Ascending aorta (tissue), 2 donors: ENCODE measurements at places on chromosomes 7 and 10.
A peak's percentile ranks its signal among the peaks of the same experiment; 100 is the strongest.

GRCh38 chr7:116978006-116978405 lies 24.7 kb downstream of the ST7 start:
- DNase-seq = no peak

GRCh38 chr7:135447748-135448147 lies 62.2 kb downstream of the CNOT4 start:
- no peak for DNase-seq

DNA sequence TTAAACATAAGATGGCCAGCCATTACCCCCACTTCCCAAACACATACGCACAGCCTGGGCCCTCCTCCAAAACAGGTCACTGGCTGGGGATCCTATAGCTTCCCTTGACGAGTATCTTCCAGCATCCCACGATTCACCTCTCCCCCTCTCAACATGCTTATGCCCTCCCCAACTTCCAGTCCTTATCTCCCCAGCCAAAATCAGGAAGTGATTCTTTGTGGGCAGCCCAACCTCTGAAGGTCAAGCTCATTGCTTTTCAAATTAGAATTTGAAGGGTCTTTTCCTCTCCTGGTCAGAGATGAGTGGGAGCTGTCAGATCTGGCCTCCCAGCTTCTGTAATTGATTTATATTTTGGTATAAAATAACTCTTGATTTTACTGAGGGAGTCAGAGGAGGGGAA lies 133.6 kb downstream of the ATXN7L1 start:
- no peak for DNase-seq

DNA sequence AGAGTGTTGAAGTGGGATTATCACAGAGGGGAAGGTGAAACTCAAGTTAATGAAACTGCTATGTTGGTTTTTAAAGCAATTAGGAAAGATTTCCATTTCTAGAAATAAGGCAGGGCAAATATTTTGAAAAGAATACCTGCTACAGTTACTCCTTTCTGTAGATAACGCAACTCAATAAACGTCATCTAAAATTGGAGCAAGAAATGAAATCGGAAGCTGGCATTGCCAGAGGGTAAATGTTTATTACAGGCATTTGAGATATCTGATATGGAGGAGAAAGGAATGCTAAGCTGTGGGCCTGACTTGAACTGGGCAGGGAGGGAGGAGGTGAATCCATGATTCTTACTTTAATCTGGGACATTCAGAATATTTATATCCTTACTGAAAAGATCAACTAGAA lies 217.0 kb upstream of the ADARB2 start:
- no peak for DNase-seq

DNA sequence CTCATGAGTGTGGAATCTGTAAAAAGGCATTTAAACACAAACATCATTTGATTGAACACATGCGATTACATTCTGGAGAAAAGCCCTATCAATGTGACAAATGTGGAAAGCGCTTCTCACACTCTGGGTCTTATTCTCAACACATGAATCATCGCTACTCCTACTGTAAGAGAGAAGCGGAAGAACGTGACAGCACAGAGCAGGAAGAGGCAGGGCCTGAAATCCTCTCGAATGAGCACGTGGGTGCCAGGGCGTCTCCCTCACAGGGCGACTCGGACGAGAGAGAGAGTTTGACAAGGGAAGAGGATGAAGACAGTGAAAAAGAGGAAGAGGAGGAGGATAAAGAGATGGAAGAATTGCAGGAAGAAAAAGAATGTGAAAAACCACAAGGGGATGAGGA lies 207.7 kb downstream of the ZEB1 start:
- DNase-seq = no peak

DNA sequence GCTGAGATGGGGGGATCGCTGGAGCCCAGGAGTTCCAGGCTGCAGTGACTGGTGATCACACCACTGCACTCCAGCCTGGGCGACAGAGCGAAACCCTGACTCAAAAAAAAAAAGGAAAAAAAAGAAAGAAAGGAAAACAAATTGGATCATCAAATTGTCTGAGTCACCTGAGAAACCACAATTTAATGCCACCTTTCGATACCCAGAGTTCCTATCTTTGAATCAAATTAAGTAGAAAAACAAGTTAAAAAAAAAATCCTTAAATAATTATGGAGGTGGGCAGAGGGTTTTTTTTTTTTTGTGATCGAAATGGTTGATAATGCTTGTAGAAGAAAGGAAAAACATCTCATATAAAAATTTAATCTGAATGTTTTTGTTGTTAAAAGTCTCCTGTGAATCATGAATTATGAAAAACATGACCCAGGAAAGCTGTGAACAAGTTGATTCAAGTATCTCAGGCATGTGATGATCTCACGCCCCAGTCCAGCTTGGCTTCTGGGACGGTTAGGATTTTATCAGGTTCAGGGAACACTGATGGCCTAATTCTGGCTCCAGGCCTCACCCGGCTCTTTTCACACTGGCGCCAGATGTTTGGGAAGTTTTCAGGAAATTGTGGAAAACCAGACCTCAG lies 25.3 kb upstream of the CUX1 start:
- no peak for DNase-seq

DNA sequence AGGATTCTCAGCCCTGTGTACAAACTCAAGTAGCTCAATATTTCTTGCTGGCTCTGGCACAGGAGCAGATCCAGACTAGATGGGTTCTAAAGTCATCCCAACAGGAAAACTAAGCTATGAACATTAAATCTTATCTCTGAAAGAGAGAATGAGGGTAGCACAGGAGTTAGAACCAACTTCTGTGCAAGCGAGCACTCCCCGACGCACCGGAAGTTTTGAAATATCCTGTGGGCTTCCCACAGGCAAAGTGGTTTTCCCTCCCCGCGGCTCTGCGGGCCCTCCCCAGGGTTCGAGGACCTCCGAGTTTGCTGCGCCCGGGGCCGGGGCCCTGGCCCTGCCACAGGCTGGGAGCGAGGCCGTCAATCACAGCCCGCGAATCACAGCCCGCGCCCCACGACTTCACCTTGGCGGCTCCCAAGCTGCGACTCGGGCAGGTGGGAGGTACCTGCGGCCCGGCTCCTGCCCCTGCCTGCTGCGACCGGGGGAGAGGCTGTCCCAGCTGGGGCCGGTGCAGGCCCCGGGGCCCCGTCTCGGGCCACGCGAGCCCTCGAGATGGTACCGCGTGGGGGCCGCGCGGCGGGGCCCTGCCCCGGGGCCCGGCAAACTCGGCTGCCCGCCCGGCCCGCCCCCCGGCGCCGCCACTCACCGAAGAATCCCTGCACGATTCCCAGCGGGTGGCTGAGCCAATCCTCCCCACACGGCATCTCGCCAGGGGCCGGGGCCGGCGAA lies 598 bp downstream of the MCMBP start:
- no peak for DNase-seq

DNA sequence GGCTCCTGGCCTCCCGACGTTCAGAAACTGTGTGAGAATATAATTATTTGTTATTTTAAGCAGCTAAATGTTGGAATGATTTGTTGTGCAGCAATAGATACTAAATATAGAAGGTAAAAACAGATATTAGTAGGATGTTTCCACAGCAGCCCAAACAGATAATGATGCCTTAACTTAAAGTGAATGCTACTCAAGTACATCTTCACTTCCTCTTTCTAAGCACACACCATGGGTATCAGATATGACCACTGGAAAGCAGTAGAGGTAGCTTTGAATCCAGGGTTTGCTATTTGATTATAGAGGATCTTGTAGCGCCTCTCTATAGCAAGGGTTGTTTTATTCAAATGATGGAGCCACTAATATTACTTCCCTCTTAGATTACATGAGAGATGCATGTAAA lies 38.2 kb upstream of the BET1 start:
- no peak for DNase-seq

- DNase-seq = no peak
These were observed 15.8 kb upstream of the DOCK1 start for GRCh38 chr10:126889421-126889820.

GRCh38 chr10:14843327-14843988 lies 5.4 kb downstream of the HSPA14 start:
- no peak for DNase-seq

DNA sequence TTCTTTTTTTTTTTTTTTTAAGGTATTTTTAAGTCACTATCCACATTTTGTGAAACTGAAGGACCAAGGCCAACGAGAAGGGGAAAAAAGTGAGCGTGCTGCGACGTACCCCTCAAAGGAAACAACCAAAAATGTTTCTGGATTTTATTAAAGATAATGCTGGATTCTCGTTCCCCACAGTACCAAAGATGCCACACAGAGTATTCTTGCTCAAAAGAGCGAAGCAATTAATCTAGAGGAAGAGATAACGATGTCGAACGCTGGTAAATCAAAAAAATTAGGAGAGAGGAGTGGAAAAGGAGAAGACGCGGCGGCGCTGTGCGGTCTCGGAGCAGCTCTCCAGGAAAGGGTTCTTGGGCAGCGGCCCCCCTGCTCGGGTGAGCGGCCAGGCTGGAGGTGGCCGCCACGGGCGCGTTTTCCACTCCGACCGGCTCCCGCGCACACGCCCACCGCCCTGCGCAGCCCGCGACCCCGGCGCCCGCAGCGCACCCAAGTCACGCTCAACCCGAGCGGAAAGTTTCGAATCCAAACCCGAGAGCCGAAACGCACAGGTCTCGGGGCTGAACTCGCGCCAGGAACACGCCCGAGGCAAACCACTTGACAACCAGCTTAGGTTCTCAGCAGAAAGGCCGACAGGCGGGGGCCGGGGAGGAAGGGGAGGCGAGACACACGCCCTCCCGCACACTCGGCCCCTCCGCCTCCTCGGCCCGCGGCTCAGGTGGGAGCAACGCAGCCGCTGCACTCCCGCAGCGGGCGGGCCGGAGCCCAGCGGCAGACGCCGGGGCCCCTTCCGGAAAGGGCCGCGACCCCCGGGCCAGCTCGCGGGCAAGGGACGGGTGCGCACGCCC lies 989 bp downstream of the SRPK2 start:
- peak; percentile 70 for DNase-seq

- DNase-seq = no peak
These were observed 3.6 kb upstream of the HOXA13 start for GRCh38 chr7:27203365-27203953.

DNA sequence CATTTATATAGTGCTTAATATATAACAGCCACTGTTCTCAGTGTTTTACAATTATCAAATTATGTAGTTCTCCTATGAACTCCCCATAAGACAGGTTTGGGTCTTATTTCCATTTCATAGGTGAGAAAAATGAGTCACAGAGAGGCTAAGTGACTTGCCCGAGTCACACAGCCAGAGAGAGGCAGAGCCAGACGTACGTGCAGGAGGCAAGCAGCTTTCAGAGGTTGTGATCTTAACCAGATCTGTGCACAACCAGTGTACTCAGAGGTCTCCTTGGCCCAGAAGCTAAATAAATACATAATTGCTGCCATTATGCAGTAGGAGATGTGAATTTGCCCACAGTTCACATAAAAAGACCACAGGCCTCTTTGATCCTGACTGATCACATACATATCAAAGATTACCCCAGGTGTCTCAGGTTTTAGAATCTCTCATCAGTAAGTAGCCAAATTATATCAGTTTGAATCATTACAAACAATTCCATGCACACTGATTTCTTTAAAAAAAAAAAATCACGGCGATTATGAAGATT lies 304.7 kb upstream of the AOAH start:
- no peak for DNase-seq

- no peak for DNase-seq
These were observed 218.3 kb downstream of the POU6F2 start for GRCh38 chr7:39195967-39196366.

DNA sequence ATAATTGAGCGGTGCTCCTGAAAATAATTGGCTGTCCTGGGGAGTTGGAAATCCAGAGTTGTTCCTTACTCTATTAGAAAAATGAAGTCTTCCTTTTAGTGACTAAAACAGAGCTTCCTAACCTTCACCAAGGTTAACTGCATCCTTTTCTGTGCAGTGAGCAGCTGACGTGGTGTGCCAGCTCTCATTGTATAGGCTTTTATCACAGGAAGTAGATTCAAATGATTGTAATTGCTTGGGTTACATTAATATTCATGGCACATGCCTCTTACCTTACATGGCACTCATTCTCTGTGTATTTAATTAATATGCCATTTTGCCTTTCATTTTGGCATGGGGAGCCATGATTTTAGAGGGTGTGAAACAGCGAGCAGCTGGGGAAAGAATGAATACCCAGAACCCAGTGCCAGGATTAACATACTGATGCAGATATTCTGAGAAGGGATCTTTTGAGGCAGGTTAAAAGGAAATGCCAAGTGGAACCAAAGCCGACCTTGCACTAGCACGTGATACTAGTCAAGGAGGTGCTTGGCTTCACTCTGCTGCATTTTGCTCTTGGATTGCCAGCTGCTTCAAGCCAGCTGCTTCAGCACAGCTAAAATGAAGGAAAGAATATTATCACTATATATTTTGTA lies 115.3 kb downstream of the ST7 start:
- DNase-seq = no peak
